ENCODE measurements at places on chromosomes 1 and 21.
A peak's percentile ranks its signal among the peaks of the same experiment; 100 is the strongest.

DNA sequence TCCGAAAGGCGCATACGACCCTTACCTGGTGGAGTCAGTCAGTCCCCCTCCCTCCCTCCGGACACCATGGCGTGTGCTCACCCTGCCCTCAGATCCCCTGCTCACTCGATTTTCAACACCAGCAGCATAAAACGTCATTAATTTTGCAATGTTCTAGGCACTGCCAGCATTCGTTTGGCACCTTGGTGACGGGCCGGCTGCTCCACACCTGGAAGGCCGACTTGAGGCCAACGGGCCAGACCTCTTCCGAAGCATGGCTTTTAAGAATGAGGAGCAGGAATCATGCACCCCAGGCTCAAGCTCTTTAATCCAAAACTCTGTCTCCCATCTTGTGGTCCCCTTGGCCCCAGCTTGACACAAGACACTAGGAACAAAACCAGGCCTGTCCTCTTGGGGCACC, 33.1 kb downstream of the NPHP4 start:
- no peak for DNase-seq

- no peak for DNase-seq
These were observed 31.1 kb downstream of the EEIG2 start for GRCh38 chr1:108590957-108591356.

- no peak for DNase-seq
These were observed 4.9 kb downstream of the GREM2 start for GRCh38 chr1:240607006-240607405.

- peak; percentile 42 for DNase-seq
These were observed 8.4 kb downstream of the IFNAR2 start for GRCh38 chr21:33238146-33238545.

- no peak for DNase-seq
These were observed 21.9 kb upstream of the NBL1 start for GRCh38 chr1:19622204-19622603.

DNA sequence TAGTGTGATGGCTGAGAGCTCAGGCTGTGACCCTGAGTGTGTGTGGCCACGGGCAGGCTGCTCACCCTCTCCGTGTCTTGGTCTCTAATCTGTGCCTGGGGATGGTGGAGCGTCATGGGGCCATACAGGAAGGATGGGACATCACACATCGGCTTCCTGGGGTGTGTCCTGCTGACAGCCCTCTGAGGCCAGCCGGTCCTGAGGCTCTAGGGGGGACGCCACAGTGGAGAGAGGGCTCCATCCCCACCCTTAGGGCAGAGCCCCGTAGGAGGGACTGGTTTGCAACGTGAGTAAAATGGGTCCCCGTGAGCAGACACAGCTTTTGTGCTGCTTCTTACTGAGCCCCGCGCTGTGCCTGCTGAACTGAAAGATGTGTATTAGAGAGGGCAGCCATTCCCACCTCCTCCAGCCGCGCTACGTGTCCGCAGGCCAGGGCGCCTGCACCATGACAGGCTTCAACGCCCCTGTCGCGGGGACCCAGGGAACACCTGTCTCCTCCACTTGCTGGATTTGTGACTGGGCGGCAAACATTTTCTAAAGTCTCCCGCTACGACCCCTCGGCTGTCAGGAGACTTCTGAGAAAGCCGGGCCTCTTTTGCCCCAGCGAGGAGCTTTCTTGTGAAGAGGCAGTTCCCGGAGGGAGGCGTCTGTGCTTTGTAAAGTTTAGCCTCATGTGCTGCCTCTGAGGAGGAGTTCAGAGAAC, 8.1 kb downstream of the COL18A1 start:
- DNase-seq, result no peak

DNA sequence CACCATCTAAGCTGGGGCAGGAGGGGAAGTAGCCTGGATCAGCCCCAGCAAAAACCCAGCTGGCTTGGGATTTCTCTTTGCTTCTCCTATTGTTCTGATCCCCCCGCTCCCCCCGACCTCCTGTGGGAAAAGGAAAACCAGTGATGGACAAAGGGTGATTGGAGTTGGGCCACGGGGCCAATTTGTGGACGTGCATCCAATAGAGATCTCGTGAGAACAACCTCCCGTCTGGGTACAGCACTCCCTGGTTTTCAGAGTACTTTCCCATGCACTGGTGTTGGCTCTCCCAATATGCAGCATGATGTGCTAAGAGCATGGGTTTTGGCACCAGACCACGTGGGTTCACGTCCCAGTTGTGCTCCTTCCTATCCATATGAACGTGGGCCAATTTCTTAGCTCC, 9.0 kb downstream of the BLACAT1 start:
- no peak for DNase-seq
